H9 (cell line): ENCODE measurements at places on chromosomes 2 and 18. TPM values are rescaled to one million over a fixed set of nuclear protein-coding genes. Genes with fewer than 3 reads are reported as not detected.

UGT1A3 gene
- not detected in 2 replicates for total RNA-seq

DNA sequence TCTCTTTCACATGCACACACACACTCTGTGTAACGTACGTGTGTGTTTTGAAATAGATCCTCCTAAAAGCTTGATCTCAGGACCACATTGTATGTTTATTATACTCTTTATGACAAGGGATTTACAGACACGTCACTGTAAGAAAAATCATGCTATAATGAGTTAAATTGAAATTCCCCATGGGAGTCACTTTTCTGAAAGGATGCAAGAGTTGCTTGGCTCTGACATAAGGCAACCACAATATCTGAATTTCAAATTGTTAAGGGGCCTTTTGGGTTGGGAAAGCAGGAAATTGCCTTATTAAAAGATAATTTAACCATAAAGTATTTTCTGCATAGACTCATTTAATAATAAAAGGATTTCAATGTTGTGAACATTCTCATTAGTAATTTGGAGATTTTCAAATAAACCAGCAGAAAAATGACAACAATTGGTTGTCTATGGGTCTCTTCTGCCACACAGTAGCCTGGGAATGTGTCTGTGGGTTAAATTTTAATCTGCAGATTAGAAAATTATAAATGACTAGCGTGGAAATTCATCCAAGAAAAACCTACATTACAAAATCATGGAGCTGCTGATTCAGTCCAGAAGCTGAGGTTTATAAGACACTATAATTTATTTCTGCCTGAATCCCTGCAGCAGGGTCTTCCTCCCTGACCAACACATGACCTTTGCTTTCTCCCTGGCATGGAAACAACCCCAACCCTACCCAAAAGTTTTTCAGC, 75.9 kb upstream of the PID1 start:
- no peak overlapping the region for H3K4me3 ChIP-seq
- no peak for DNase-seq

GRCh38 chr2:204533629-204534370, 11.5 kb upstream of the PARD3B start:
- no peak overlapping the region for H3K4me3 ChIP-seq
- peaks cover 4% of the 10 kb centered on the region; the same call in 1 of the 2 replicates for H3K4me1 ChIP-seq
- no peaks in the 10 kb centered on the region for H3K27me3 ChIP-seq
- H3K36me3 ChIP-seq = no peaks in the 10 kb centered on the region
- no peak overlapping the region for H3K27ac ChIP-seq

PTCD3 gene
- 161 and 180 TPM in 2 replicates for total RNA-seq

GRCh38 chr2:64179582-64180321, 35.5 kb upstream of the PELI1 start:
- no peaks in the 10 kb centered on the region for H3K36me3 ChIP-seq
- no peak overlapping the region for H3K27ac ChIP-seq
- no peaks in the 10 kb centered on the region for H3K27me3 ChIP-seq
- no peak for DNase-seq
- H3K4me3 ChIP-seq = no peak overlapping the region
- no peaks in the 10 kb centered on the region for H3K4me1 ChIP-seq

GRCh38 chr2:166419616-166419934, 43.8 kb upstream of the SCN9A start:
- no peaks in the 10 kb centered on the region for H3K27me3 ChIP-seq
- no peak overlapping the region for H3K4me3 ChIP-seq
- H3K27ac ChIP-seq = no peak overlapping the region
- no peaks in the 10 kb centered on the region for H3K36me3 ChIP-seq
- no peak for DNase-seq

DNA sequence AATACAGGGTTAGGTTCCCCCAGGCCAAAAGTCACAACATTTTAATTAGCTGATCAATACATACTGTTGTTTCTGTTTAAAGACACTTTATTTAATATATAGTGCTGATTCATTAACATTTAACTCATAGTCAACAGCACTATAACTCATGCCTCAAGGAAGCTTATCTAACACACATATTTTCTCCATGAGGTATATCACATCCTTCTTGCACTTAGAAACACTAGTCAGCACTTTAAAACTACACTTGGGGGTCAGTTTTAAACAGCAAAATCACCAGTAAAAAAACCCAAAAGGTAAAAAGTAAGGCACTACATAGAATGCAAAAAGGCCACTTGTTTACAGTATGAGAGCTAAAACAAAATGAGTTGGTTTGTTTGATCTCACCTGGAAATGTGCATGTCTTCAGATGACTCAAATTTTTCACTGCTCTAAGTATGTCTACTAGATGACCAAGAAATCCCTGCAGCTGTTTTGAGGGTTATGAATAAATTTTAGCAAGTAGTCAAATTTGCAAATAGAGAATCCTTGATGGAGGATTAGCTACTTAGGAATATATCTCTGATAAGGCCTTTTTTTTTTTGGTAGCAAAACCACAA, 54.1 kb upstream of the EPB41L5 start:
- H3K36me3 ChIP-seq = peaks cover 45% of the 10 kb centered on the region
- H3K4me1 ChIP-seq = no peaks in the 10 kb centered on the region
- no peak overlapping the region for H3K27ac ChIP-seq
- no peak for DNase-seq
- no peaks in the 10 kb centered on the region for H3K27me3 ChIP-seq
